ENCODE measurements at places on chromosomes 6 and 20.

DNA sequence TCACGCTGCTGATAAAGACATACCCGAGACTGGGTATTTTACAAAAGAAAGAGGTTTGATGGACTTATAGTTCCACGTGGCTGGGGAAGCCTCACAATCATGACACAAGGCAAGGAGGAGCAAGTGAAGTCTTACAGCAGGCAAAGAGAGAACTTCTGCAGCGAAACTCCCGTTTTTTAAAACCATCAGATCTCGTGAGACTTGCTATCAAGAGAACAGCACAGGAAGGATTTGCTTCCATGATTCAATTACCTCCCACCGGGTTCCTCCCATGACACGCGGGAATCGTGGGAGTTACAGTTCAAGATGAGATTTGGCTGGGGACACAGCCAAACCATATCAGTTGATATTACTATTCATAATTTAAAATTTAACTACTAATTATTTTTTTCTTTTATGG is 157.3 kb upstream of the ATXN1 start:
- DNase-seq: no peak

GRCh38 chr20:38355161-38356012 is 9.1 kb downstream of the LBP start:
- DNase-seq: no peak

GRCh38 chr20:4870906-4871305 is 130.4 kb downstream of the SLC23A2 start:
- no peak for DNase-seq

DNA sequence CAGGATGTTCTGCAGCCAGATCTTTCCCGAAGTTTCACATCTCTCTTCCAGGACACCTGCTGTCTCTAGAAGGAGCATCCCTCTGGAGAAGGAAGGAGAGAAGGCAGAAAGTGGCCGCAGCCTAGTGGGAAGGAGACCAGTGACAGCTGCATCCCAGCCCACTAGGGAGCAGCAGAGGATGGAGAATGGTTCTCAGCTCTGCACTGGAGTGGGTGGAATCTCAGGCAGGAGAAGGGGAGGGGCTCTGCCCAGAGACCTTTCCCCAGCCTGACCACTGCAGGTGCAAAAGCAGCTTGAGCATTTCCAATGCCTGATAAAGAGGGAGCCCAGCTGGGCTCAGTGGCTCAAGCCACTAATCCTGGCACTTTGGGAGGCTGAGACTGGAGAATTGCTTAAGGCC is 32.3 kb downstream of the NCR2 start:
- peak; percentile 70 for DNase-seq

GRCh38 chr6:53582963-53583362 is 38.1 kb upstream of the GCLC start:
- peak; percentile 34 for DNase-seq

DNA sequence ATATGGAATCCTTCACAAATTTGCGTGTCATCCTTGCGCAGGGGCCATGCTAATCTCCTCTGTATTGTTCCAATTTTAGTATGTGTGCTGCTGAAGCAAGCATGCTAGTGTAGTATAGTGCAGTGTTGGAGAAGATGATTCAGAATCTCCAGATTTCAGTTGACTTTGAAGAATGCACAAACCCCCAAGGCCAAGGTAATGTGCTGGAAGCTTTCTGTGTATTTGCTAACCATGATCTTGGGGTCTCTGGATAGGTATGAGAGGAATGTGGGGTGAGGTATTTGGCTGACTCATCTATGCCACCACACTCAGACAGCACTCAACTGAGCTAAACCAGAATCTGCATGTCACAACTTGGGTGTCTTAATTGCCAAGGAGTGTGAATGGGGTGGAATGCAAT is 42.6 kb upstream of the DEK start:
- peak; percentile 64 for DNase-seq

- DNase-seq: peak; percentile 68
Measured at GRCh38 chr20:23050076-23050838, 785 bp upstream of the THBD start.

DNA sequence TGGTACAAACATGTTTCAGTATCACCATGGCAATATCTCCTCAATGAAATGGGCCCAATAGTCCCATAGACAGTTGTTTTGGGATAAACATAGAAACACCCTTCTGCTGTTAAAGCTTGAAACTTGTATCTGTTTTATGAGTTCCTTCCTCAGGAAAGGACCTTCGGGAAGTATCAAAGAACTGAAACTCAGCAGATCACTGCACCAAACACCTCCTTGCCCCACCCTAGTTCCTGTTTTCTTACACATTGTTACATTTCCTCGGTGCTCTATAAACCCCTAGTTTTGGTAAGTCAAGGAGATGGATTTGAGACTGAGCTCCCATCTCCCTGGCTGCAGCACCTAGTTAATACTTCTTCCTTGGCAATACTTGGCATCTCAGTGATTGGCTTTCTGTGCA is 73.8 kb upstream of the ECI2 start:
- DNase-seq: no peak

Measured in GM23248 (cell line).